CD4-positive, CD25-positive, alpha-beta regulatory T cell (primary cell): ENCODE measurements at places on chromosomes 3 and 15.
A peak's percentile ranks its signal among the peaks of the same experiment; 100 is the strongest.

- DNase-seq: no peak
These were observed 154.1 kb downstream of the LSAMP start for GRCh38 chr3:116291141-116291540.

DNA sequence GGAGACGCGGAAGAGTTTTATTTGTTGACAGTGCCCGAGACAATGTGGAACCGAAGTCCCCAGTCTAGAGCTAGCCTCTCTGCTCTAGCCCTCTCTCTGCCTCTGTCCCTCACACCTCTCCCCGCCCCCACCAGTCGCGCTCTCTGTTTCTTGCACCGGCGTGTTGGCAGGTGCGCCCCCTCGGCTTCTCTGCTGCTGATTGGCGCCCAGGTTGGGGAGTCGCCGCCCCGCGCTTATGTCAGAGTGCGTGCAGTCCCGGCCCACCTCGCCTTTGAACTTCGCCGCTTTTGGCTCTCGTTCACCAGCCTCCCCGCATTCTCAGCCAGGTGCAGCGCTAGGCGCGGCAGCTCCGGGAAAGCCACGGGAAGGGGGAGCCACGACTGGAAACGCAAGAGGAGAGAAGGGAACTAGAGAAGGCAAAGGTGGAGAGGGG is at the start of gene SOX14:
SOX14 (plus strand) TSS at position 315 of the 433 bp plus-strand sequence. CDS start 470 bp downstream, outside the sequence.
- DNase-seq: no peak

DNA sequence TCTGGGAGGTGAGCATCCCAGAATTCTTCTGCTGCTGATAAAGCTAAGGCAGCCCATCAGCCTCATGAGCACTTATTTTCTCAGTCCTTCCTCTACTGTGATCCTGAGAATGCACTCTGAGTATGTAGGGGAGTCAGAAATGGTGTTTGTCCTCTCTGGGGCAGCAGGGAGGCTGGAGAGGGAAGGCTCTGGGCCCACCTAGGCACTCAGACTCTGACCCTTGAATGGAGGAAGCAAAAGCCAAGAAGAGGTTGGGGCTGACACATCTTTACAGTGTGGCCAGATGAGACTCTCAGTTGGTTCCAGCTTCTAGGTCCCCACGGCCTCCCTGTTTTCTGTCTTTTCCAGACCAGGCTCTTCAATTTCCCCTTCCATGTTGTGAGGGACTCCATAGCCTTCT is 36.1 kb upstream of the BLM start:
- DNase-seq: no peak

GRCh38 chr15:99213187-99213811 is 36.1 kb downstream of the TTC23 start:
- DNase-seq: peak; percentile 12

DNA sequence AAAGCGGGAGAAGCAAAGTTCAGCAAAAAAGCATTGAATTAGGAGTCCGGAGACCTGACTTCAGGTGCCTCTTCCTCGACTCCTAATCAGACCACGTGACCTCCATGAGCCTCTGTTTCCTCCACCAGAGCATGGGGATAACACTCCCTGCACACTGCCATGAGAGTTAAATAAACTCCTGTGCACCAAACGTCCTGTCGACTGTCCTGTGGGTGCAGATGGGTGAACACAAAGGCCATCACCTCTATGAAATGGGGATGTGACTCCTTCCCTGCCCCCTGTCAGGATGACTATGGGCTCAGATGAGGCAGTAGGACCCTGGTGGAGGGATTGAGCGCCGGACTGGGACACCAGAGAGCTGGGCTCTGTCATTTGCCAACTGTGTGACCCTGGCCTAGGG is 13.5 kb upstream of the TSPAN3 start:
- no peak for DNase-seq

DNA sequence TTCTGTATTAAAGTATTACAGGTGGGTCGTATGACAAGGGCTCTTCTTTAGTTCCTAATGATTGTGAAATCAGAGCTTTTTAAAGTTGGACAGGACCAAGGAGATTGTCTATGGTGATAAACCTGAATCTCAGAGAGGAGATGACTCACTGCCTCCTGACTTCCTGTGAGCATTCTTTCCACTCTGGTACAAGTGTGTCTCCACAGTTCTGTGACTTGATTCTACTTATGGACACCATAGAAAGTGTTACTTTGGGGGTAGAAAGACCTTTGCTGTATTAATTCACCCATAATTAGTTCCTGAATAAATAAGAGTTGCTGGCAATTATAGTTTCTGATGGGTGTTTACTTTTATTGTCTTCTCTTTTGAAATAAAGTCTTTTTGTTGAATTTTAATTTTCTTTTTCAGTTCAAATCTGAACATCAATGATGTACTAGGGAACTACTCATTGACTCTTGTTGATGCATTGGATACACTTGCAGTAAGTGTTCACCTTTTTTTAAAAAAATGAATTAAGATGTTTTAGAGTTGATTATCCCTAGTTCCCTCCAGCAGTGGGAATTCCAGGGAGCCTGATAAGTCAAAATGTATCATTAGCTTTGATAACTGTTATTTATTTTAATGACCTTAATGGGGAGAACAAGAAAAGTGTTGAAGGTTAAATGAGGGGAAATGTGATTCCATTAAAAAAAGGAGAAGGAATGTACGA is 7.4 kb downstream of the EDEM1 start:
- peak; percentile 60 for DNase-seq

- no peak for DNase-seq
These were observed 50.4 kb downstream of the ISL2 start for GRCh38 chr15:76386926-76387325.

DNA sequence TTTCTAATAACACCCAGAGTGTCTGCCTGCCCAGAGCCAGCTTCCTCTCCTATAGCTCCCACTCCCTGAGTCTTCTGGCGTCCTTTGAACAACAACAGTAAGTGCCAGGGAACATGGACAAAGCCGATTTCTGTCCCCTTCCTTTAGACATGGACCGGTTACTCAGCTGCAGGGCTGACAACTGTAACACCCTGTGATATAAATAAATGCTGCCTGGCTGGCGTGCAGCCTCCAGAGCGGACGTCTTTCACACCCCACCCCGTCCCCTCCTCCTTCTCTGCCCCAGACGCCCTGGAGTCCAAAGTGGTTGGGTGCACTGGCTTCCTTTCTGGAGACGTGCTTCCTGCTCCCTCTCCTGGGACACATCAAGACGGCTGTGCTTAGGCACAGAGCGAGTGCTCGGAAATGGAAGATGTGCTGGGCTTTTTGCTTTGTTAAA is 281.9 kb upstream of the LRRFIP2 start:
- DNase-seq: no peak

GRCh38 chr3:2940062-2940461 is 170.1 kb downstream of the IL5RA start:
- DNase-seq: no peak

DNA sequence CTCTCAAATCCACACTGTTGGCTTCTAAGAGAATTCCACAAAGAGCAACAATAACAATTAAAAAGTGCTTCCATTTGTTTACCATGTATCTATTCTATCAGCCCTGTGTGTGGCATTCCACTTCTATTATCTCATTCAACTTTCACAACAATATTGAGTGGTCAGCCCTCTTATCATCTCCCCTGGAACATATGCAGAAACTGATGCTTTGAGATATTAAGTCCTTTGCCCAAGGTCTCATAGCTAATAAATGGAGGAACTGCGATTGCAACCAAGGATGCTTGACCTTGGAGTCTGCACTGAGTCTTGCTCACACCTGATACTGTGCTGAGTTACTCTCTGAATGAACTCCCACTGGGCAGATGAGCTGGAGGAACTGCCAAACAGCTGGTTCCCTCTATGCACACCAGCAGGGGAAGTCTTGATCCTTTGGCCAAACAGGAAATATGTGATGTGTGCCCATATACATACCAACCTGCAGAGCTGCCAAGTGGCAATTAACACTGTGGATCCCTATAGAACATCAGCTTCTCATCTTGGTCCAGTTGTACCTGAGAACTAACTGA is 144.7 kb upstream of the WNT5A start:
- no peak for DNase-seq

- no peak for DNase-seq
These were observed 368.7 kb downstream of the IL5RA start for GRCh38 chr3:2741516-2741915.

GRCh38 chr3:117932441-117932840 is 1102.2 kb downstream of the IGSF11 start:
- DNase-seq: no peak

DNA sequence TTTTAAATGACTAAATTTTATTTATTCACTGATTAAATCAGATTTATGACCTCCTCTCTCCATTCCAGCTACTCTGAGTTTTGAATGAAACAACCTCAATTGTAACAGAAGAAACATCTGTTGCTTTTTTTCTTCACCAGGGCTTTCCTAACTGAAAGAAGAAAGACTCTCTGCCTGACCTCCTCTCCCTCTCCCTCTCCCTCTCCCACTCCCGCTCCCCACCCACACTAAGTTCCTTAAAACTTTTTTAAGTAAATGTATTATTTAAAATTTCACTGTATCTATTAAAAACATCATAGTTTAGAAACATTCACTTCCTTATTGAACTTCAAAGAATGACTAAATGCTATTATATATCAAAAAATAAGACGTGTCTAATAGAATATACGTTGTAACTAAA is 122.0 kb downstream of the TFDP2 start:
- DNase-seq: no peak

DNA sequence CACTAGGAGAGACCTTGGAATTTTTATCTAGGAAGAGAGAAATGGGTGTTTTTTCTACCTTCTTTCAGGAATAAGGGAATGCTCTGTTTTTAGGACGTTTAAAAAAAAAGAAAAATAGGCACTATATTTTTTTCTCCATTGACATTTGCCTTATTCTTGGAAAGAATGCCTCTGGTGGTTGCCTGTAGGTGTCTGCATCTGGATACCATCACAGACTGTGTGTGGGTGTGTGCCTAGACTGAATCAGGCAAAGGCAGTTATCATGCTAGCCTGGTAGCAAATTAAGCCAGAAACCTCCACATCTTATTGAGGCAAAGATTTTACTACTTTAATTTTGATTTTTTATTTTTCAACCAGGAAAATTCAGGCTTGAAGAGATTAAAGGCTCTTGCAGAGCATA is 513.6 kb upstream of the KCNMB2 start:
- no peak for DNase-seq

DNA sequence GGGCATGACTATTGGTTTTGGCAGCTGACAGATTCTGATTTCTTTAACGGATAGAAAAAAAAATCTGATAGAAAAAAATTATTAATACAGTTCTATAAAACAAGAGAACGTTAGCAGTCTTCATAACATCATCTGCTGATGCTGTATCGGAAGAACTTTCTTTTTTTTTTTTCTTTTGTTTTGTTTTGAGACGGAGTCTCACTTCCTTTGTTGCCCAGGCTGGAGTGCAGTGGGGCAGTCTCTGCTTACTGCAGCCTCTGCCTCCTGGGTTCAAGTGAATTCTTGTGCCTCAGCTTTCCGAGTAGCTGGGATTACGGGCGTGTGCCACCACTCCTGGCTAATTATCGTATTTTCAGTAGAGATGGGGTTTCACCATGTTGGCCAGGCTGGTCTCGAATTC is 271.2 kb upstream of the DPPA4 start:
- DNase-seq: no peak

DNA sequence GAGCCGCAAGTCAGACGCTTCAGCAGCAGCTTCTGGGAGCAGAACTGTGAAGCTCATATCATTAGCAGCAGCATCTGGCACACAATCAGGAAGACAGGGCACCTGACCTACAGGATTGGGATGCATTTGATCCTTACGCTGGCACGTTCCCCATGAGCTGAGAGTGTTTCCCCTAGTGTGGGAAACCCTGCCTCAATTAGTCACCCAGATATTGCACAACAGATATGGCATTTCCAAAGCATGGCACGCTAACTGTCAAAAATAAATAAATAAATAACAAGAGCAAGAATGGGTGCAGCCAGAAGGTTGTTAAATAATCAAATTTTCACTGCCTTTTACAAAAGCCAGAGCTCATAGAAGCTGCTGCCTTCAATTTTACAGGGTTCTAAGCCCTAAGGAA is 189.6 kb upstream of the THBS1 start:
- DNase-seq: no peak

DNA sequence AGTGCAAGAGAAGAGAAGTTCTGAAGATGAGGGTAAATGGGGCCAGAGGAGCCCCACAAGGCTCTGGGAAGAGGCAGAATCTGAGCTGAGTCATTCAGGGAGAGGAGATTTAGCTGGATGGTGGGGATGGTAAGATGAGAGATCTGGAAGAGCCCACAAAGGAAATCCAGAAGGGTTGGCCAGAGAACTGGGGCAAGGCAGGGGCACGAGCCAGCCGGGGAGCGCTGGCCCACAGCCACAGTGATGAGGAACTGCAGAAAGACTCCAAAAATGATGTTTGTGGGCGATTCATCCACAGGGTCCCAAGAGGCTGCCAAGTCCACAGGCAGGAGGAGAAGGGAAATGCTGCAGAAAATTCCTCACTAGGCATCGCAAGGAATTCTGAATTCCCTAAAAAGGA is 75.9 kb upstream of the ATP2B2 start:
- DNase-seq: no peak

DNA sequence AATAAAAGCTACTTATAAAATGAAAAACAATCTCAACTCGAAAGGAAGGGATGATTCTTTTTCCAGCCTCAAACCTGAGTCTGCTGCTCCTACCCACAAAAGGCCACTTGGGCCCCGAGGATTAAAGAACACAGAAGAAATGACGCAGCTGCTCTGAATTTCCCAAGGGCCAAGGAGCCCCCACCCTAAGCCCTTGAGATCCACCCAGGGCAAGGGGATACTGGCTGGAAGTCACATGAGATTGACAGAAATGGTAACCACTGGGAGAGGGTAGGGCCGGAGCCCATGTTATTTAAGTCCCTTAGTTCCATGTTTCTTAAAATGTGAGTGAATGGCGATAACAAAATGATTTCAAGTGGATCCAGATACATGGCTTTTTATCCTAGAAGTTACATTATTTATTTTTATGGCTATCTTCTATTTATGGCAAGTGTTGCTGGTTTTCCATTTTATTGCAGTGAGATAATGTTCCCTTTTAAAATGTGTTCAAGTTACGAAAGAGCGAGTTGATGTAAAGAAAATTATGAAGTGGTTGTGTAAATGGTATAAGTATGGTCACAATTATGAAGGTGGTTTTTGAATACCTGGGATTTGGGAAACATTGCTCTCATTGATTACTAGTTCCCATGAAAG is 16.8 kb downstream of the IGDCC4 start:
- DNase-seq: no peak

DNA sequence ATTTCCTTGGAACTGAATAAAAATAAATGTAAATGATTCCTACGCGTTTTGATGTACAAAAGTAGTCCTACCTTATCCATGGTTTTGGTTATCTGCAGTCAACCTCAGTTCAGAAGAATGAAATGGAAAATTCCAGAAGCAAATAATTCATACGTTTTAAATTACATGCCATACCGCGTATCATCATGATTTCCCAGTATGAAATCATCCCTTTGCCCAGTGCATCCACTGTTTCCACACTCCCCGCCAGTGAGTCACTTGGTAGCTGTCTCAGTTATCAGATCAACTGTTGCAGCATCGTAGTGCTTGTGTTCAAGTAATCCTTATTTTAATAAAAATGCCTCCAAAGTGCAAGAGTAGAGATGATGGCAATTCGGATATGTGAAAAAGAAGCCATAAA is 9.1 kb upstream of the MFSD1 start:
- no peak for DNase-seq

GRCh38 chr3:30311781-30312180 is 294.6 kb upstream of the TGFBR2 start:
- DNase-seq: no peak
